ENCODE measurements at places on chromosomes 7 and 10.

DNA sequence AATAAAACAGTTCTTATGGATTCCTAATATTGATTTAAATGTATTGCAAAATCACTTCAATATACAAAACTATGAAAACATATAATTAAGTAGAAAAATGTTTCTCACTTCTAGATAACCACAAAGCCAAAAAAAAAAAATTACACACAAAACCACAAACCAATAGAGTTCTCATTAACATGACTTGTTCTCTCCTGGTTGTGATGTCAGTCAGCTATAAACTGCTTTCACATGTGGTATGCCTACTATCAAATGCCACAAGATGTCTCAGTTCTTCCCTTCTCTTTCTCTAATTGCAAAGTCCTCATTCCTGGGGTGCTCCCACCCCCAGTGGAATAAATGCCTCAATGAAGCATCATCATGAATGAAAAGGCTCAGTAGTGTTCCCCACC is 16.6 kb downstream of the GNAI1 start:
- DNase-seq = peak; percentile 82

DNA sequence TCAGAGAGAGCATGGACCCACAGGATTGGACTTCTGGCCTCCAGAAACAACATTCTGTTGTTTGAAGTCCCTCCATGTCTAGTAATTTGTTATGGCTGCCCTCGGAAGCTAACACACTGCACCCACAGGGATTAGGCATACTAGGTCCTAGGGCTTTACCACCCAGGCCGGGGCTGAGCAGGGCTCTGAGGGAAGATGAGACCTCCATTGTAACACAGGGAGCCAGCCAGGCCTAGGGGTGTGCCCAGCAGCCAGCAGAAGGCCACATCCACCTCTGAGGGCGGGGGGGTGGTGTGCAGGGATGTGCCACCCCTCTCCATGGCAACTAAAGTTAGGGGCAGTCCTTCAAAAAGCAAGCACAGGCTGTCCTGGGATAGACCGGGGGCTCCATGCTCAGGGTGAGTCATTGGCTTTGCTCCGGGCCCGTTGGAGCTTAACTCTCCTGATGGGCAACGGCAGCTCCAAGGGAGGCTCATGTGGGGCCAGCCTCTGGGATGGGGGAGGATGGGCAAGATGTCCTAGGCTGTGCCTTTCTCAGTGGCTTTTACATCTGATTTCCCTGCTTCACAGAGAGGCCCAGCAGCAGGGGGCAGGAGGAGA is 96.6 kb upstream of the GPR26 start:
- DNase-seq = no peak

GRCh38 chr7:80905334-80905733 is 13.5 kb downstream of the SEMA3C start:
- no peak for DNase-seq

DNA sequence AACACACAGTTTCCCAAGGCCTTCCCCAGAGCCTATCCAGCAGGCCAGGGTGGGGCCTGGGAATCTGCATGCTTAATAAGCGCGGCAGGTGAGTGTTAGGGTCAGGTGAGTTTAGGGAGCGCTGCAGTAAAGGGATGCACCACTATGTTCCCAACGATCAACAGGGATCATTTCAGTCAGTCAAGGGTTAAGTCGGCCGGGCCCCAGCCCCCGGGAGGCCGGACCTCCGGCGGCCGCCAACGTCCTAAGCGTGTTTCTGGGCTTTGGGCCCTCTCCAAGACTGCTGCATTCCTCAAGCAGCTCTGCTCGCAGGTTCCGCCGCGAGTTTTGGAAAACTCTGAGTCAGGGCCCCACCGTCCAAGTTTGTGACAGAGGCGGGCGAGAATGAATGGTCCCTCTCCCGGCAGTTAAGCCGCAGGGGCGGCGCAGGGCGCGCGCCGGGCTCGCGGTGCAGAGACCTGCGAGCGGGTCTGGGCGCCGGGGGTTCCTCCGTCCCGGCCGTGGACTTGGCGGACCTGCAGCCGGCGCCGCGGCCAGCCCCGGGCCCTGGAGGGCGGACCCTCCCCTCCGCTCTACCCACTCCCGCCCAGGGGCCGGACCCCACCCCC is 81.6 kb downstream of the ARHGAP22 start:
- peak; percentile 62 for DNase-seq

GRCh38 chr10:62000037-62000603 is 98.6 kb downstream of the ARID5B start:
- no peak for DNase-seq

- DNase-seq = no peak
These were observed 756.0 kb downstream of the KCNMA1 start for GRCh38 chr10:76881477-76882220.

DNA sequence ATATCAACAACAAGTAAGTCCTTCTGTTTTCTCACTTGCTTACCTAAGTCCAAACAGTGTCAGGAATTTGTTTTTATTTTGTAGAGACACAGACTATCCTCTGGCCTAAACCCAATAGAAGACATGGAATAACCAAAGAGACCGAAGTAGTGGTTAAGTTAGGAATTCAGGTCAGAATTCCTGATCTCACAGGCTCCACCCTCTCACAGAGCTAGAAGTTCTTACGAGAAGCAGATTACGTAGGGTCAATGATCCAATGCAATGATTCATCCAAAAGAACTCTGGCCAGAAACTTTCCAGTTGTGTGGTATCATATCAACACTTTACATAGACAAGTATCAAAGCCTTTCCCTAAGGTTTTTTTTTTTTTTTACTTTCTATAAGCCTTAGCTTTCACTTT is 73.8 kb downstream of the IQUB start:
- peak; percentile 99 for DNase-seq

Data from renal cortical epithelial cell (primary cell).